ENCODE measurements at places on chromosomes 4 and X. TPM values are rescaled to one million over a fixed set of nuclear protein-coding genes. Genes with fewer than 3 reads are reported as not detected.

Gene SPANXC
- total RNA-seq, result not detected

Gene DCAF16
- total RNA-seq, result 12.5 TPM

Gene SPANXD
- total RNA-seq, result not detected

Gene SPP1
- total RNA-seq, result 1.6 TPM

Gene WWC2
- total RNA-seq, result 13.0 TPM

Data from hair follicular keratinocyte (primary cell).